ENCODE measurements at places on chromosomes 13 and 19.

DNA sequence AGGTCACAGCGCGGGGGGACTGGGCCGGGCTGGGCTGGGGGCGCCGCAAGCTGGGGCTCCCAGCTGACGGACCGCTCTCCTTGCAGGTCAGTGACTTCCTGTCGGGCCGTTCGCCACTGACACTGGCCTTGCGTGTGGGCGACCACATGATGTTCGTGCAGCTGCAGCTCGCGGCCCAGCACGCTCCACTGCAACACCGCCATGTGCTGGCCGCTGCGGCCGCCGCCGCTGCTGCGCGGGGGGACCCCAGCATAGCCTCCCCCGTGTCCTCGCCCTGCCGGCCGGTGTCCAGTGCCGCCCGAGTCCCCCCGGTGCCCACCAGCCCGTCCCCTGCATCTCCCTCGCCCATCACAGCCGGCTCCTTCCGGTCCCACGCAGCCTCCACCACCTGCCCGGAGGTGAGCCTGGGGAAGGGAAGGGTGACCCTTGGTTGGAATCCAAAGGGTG lies 5.7 kb downstream of the MIDN start:
- no peak for DNase-seq

DNA sequence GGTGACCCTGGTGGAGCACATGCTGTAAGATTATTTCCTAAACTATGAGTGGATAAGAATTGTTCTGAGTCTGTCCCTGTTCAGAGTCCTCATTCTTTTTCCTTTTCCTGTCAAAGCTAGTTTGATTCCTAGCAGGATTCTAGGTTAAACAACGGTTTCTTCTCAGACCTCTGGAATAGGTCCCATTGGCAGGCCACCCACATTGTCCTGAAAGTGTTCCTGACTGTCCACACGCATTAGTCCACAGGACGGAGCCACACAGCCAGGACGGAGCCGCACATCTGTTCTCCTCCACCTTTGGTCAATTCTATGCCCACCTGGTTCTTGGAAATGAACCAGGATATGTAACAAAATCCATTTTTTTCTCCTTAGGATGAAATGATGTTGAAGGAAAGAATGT lies 46.1 kb downstream of the ANKRD10 start:
- no peak for DNase-seq

DNA sequence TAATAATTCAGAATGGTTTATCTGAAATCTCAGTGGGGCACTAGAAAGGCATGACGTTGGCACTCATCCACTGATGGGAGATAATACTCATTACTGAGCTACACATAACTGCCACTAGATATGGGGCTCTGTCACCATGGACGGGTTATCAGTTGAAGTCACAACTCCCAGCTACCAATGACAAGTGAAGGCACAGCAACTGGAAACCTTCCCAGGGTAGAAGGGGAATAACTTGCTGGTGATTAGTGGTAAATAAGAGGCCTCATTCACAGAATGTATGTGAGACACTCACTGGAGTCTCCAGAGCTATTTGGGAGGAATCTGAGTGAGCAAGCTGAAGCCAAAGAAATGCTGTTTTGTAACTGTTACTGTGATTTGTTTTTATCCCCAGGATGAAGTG lies 249.6 kb downstream of the ENOX1 start:
- no peak for DNase-seq

DNA sequence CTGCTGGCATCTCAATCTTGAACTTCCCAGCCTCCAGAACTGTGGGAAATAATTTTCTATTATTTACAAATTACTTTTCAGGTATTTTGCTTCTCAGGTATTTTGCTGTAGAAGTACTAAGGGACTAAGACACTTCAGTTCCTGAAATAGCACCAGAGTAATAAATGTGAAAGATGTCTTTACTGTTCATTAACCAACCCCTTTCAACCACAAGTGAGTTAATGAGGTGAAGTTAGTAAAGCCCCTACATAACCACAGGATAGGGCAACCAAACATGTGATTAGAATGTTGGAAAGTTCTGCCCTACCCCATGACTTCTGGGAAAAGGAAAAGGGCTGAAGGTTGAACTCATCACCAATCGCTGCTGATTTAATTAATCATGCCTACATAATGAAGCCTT lies 2.7 kb upstream of the ZNF345 start:
- DNase-seq = no peak

DNA sequence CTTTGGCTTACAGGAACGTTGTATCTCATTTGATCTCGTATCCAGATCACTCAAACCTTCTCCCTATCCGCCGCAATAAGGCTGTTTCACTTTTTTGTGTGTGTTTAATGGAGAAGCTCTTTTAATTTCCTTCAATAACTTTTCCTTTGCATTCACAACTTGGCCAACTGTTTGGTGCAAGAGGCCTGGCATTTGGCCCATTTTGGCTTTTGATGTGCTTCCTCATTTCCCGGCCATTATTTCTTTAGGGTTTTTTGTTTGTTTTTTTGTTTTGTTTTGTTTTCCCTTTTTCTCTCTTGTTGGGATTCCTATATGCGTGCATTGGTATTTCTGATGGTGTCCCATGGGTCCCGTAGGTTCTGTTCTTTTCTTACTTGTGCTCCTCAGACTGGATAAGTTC lies 6.1 kb upstream of the UPF3A start:
- DNase-seq = no peak

DNA sequence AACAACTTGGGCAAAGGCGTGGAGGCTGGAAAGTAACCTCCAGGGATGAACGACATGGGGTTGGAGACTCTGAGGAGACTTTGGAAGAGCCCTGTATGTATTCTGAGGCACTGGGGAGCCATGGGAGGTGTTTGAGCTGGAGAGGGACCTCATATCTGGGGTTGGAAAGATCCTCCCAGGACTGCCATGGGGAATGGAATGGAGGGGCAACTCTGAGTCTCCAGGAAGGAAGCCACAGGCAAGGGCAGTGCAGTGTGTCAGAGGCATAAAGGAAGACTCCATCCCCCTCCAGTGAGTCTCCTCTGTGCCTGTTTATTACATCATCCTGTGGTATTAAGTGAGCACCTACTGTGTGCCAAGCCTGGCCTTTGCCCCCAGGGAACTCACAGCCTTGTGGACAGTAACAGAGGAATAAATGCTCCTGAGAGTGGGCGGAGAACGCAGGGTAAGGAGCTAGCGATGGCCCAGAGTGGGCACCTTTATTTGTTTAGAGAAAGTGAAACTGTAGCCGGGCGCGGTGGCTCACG lies 7.7 kb downstream of the PEAK3 start:
- no peak for DNase-seq

DNA sequence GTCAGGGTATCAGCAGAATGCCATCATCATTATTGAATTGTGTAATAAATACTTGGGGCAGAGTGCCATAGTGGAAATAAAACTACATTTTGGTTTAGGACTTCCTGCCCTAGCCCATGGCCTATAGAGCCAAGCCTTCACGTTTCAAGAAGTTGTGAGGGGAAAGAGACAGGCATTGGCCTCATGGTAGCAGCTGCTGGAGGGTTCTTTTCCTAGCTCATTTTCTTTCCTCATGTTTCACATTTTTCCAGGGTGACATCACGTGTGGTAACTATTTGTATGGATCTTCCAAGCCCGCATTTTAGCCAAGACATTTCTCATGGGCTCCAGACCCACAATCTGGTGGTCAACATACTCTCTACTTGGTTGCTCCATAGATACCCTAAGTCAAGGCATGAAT lies 80.4 kb downstream of the LRCH1 start:
- no peak for DNase-seq

- no peak for DNase-seq
These were observed 59.8 kb upstream of the C1QTNF9 start for GRCh38 chr13:24249624-24250023.

GRCh38 chr19:3269916-3270671 lies 45.6 kb downstream of the CELF5 start:
- DNase-seq = no peak

DNA sequence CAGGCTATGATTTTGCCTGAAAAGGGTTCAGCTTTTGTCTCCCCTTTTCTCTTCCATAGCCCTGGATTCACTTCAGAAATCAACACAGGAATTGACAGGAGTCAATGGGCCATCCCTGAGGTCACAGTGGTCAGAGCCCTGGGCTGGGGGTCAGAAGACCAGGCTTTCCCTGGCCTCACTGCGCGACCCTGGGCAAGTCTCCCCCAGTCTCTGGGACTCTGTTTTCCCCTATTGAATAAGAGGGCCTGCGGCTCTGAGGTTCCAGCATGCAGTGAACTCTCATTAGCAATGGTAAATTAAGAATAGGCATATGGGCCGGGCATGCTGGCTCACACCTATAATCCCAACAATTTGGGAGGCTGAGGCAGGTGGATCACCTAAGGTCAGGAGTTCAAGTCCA lies 30.7 kb upstream of the VSTM2B start:
- DNase-seq = no peak

- DNase-seq = no peak
These were observed 776 bp downstream of the DNAJC3 start for GRCh38 chr13:95677564-95678266.

DNA sequence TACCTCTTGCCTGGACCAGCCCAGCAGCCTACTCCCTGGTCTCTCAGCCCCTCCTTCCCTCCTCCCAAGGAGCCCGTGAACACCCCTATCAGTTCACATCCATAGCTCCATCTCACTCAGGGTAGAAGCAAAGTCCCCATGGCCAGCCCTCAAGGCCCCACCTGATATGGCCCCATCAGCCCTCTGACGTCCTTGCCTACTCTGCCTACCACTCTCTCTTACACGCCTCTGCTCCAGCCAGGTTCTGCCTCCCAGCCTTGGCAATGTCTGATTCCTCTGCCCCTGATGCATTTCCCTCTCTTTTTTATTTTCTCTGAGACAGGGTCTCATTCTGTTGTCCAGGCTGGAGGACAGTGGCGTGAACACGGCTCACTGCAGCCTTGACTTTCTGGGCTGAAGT lies 7.9 kb upstream of the SERTAD3 start:
- no peak for DNase-seq

DNA sequence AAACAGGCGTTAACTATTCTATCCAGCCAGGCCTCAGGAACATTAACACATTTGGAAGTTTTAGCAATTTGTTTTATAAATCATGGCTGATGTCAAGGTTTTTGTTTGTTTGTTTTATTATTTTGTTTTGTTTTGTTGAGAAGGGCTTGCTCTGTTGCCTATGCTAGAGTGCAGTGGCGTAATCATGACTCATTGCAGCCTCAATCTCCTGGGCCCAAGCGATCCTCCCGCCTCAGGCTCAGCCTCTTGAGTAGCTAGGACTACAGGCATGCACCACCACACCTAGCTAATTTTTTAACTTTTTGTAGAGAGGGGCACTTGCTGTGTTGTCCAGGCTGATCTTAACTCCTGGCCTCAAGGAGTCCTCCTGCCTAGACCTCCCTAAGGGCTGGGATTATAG lies 28.3 kb downstream of the NUP58 start:
- no peak for DNase-seq

DNA sequence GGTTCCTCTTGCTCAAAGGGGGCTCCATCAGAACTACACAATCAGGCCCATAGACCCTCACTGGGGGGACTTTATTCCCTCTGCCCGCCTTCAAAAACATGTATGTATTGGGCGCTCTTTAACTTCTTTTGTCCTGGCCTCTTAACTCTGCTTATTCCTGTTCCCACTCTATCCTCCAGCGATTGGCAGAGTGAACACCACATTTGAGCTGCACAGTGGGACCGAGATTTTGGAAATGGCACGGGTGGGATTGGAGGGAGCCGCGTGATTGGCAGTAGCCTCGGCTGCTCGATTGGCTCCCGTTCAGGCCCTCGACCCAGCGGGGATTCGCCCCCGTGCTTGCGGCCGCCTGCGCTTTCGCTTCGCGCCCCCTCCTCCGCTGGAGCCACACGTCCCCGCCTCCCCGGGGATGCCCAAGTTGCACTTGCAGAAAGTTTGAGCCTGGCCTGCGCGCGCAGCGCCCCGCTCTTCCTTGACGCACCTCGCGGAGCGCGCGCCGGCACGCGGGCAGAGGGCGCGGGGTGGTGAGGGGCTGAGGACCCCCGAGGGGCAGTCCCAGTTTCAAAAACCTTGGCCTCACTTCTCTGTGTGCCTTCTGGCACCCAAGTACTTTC lies at the start of gene ZIC5:
Gene ZIC5 (minus strand): TSS at position 192 of the 614 bp plus-strand sequence. CDS start 164 bp downstream, at position 28.
- DNase-seq = no peak

DNA sequence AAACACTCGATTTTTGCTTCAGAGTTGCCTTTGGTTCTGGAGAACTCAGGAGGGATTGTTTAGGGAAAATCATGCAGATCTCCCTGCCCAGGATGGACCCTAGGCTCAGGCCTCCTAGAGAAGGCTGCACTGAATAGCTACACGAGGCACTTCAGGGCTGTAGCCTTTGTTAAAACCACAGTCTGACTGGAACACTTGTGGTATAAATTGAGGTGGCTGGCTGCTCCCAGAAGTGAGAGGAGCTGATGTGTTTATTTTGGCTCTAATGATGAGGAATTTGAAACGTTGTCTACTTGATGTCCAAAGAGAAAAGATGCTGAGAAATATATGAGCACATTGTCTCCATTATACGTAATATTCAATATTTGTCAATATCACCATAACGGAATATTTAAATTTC lies 762.1 kb upstream of the ARGLU1 start:
- DNase-seq = no peak

GRCh38 chr19:58128041-58128685 lies 22.4 kb downstream of the ZNF329 start:
- DNase-seq = no peak

DNA sequence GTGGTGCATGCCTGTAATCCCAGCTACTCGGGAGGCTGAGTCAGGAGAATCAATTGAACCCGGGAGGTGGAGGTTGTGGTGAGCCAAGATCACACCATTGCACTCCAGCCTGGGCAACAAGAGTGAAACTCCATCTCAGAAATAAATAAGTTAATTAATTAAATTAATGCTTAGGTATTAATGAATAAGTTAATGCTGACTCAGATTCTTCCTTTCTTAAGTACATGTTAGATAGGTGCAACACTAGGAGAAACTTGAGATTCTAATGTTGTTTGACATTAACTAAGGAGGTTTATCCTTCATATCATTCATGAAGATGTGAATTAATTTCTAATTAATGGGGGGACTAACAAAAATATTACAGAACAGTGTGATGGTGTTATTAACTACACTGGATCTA lies 812.6 kb upstream of the SPRY2 start:
- DNase-seq = no peak

- peak; percentile 53 for DNase-seq
These were observed 11.2 kb upstream of the KLK4 start for GRCh38 chr19:50922317-50922853.

GRCh38 chr13:68185444-68186141 lies 955.5 kb upstream of the PCDH9 start:
- no peak for DNase-seq

DNA sequence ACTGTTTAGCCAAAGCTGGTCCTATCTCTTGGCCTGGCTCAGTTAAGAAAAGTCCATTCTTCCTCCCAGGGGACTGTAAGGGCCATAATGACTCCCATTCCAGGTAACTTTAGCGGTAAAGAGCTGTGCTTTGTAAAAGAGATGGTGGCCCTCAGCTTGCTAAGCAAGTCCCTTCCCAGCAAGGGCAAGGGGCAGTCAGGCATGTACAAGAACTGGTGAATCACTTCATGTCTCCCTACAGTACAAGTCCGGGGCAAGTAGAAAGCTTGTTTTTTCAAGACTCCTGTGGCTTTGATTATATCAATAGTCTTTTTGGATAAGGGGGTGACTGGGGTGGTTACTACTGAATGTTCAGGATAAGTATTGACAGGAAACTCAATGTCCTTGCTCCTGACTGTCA lies 88.9 kb downstream of the SLC25A15 start:
- DNase-seq = no peak
